ENCODE measurements at places on chromosomes 16 and 17.

DNA sequence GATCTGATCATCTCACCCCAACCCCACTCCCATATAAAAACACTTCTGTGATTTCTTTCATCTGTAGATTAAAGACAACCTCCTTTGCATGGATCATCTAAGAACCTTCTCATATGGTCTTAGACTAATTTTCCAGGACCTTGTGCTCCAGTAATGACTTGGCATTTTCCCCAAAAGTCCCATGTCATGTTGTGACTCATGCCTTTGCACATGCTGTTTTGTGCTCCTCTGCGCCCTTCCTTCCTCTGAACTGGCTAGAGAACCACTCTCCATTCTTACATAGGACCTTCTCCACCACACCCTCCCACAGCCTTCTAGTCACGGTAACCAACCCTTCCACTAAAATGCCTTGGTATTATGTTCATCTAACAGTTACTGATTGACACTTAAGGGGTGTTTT is 99.5 kb upstream of the AXIN2 start:
- no peak for DNase-seq

GRCh38 chr16:11795887-11796226 is 1.2 kb downstream of the ZC3H7A start:
- DNase-seq = no peak

- no peak for DNase-seq
Measured at GRCh38 chr16:54174750-54175149, 111.8 kb downstream of the IRX3 start.

DNA sequence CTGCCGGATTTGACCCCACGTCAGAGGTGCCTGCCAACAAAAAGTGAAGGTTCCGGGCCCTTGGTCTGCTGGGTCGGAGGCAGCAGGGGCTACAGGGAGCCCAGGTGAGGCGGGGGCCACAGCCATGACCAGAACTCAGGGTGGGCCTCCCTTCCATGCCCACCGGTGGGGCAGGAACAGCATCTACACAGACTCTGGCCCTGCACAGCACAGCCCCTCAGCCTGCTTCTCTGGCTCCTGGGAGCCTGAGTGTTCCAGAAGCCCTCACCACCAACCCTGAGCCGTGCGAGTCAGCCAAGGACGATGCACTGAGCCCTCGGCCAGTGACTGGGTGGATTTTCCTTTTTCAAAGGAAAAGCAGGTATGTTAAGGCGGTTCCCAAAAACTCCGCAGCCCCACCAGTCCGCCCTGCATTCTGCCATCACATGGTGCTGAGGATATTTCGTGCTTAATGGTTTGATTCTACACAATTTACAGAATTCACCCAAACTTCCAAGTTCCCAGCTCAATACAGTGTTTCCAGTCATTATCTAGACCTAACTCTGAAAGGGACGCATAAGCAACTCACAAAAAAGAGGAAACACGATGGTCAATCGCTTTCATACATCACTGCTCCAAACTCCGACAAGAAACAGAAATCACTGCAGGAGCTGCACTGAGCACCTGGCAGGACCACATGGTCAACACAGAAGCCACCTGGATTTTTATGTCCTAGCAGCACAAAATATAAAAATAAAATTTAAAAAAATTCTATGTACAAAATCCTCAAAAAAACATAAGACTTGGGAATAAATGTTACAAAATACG is 19.4 kb upstream of the C16orf95 start:
- DNase-seq = no peak

- no peak for DNase-seq
Measured at GRCh38 chr17:82524540-82524939, 5.0 kb downstream of the FOXK2 start.

DNA sequence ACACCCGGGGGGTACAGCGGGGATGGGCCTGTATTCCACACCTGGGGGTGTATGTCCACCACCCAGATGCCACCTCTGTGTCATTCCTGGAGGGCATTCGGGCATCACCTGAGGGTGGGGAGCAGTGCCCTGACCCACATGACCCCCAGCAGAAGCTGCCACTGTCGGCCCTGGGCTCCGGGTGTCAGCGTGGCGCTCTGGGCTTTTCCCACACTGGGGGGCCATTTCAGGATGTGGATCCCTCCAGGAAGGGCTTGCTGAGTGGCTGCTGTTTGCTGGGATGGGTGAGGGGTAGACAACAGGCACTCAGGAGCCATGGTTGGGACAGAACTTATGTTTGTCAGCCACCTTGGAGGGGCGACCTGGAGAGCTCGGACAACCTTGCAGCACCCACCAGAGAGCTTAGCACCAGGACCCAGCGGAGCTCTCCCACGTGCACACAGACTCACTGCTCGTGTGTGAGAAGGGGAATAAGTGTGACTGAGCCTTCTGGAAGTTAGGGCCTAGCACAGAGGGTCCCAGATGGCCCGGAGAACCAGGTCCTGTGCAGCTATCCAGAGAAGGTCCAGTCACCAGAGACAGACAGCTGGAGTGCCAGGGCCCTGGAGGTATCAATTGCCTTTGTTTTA is 102.7 kb downstream of the METRNL start:
- DNase-seq = no peak

- no peak for DNase-seq
Measured at GRCh38 chr16:78390092-78390491, 290.6 kb downstream of the WWOX start.

GRCh38 chr16:11980136-11980844 is 3.8 kb downstream of the SNX29 start:
- no peak for DNase-seq

GRCh38 chr16:54928411-54929089 is 2.1 kb upstream of the IRX5 start:
- peak; percentile 35 for DNase-seq

GRCh38 chr16:1333854-1334700 is 632 bp downstream of the BAIAP3 start:
- no peak for DNase-seq

DNA sequence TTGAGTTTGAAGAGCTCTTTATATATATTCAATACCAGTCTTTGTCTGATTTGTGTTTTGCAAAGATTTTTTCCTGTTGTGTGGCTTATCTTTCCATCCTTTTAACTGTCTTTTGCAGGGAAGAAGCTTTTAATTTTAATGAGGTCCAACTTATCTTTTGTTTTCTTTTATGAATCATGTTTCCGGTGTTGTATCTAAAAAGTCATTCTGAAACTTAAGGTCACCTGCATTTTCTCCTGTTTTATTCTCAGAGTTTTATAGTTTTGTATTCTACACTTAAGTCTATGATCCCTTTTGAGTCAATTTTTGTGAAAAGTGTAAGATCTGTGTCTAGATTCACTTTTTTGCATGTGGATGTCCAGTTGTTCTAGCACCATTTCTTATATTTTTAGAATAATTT is 24.6 kb upstream of the COX10 start:
- DNase-seq = no peak

DNA sequence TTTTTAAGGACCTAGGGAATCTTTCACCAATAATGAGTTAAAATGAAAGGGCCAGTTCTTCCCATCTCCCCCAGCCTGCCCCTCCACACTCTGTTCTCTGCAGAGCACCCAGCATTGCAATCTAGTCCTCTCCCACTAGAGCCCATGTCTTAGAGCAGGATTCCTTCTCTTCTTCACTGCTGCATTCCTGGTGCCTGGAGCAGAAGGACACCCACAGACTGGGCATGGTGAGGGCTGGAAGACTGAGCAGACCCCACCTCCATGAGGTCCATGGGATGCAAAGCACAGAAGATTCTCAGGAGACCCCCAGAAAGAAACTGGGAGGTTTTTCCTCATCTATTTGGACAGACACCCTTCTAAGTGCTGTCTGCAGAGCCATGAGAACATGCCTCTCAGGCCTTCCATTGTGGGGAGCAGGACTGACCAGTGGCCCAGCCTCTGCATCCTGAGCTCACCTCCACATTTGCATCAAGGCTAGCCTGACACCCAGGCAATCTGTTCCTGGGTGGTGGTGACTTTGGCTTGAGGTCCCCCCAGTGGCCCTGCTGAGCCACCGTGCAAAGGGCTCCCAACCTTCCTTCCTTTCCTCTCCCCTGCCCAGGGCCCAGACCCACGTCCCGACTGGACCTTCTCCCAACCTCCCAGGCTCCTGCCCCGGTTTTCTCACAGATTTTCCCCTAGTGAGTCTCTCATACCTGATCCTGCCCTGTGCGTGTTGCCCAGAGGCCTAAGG is 74.2 kb upstream of the ZNF469 start:
- no peak for DNase-seq

DNA sequence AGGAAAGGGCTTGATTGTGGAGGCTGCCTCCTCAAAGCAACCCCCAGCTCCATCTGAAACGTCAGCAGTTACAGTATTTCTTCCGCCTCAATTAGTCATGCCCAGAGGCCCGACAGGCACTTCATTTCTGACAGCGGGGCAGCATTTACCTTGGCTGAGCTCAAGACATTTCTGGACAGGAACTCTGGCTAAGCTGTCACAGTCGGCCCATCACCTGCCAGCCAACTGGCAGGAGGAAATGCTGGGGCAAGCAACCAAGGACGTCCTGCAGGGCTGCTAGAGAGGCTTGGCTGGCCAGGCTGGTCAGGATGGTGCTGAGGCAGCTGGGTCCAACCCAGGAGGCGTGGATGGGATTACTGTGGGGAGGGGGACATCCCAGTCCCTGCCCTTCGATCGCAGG is 27.8 kb downstream of the PLXDC1 start:
- DNase-seq = no peak

GRCh38 chr17:51165680-51166197 is 472 bp upstream of the NME2 start:
- DNase-seq = no peak

DNA sequence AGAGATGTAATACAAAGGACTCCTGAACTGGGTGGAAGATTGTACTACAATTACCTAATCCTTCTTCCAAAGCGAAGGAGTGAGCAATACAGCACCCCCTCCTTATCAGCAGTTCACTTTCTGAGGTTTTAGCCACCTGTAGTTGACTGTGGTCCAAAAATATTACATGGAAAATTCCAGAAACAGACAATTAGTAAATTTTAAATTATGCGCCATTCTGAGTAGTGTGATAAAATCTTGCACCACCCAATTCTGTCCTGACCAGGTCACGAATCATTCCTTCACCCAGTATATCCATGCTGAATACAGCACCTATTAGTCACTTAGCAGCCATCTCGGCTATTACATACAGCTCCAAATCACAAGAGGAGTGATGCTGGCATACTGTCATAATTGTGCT is 23.2 kb downstream of the VPS53 start:
- no peak for DNase-seq

GRCh38 chr17:77466140-77466539 is 325.4 kb downstream of the SEC14L1 start:
- no peak for DNase-seq

DNA sequence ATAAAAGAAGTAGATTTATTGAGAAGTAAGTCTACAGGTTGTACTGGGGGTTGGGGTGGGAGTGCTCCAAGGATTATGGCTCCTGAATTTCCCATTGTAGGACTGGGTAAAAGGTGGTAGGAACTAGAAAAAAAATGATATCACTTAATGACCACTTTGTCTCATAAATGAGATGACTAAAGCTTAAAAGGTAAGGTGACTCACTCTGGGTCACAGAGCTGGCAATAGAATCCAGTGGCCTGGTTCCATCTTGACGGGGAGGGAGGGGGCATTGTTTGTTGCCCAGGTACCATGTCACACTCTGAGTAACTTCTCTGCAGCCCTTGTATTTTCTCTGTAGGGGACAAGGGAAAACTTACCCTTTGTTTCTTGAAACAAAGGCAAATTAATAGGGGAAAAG is 126.1 kb downstream of the PITPNC1 start:
- DNase-seq = peak; percentile 40

- DNase-seq = no peak
Measured at GRCh38 chr16:30546115-30546514, 11.5 kb upstream of the ZNF747 start.

DNA sequence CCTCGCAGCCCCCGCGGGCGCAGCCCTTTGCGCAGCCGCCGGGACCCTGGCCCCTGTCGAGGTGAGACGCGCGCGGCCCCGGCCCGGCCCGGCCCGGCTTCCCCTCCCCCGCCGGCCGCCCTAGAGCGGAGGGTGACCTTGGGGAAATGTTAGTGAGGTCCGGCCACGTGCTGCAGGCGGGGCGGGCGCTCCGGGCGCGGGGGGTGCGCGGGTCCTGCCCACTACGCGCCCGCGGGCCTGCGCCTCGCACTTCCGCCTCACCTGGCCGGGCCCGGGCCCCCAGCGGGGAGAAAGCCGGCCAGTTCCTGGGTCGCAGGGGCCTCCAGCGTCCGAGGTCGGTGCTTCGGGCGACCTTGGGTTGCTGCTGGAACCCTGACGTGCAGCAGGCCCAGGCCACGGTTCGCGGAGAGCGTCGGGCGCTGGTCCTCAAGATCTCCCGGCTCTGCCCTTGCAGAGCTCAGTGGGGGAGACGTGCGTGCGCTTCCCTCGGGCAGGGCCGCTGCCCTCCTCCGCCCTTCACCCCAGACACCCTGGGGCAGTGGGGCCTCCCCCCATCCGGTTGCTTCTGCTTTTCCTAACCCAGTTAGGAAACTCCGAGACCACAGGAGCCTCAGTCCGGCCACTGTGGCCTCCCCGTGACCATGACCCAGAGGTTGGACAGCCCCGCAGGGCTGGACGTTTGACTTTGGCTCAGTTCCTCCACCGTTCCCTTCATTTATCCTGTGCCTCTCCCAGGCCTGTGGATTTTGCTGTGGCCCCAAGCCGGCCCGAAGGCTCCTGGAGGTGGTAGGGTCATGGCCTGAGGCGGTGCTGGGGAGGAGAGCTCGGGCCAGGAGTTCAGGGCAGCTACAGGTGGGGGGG is 791 bp downstream of the MCRIP2 start:
- peak; percentile 25 for DNase-seq

DNA sequence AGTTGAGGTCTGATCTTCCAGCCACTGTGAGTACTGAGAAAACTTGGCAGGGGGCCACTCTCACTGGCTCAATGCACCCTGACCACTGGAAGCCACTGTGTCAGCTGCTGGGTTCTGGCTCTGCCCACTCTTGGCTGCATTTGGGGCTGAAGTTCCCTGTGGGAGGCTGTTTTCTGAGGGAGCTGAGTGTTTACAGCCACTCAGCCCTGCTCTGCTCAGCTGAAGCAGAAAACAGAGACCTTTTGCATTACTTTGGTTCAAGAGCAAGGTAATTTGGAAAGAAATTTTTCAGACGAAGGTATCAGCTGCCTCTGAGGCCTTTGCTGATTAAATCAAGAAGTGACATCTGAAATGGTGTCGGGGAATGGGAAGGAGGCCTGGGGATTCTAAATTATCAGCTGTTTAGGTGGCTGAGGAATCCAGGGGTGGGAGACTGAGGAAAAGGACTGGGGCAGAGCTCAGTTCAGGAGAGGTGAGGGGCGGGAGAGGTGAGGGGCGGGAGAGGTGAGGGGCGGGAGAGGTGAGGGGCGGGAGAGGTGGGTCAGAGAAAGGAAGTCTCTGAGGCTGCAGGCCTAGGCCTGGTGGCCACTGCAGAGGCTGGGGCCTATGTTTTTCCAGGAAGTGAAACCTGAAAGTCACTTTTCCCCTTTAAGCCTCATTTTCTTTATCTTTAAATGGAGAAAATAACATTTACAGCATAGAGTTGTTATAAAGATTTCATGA is at the start of gene ACSM5:
TSS of gene ACSM5 (plus strand) at position 137 of the 723 bp plus-strand sequence. CDS start 1,951 bp downstream, outside the sequence.
- no peak for DNase-seq

GRCh38 chr16:50354629-50355456 is 13.9 kb downstream of the BRD7 start:
- DNase-seq = no peak

GRCh38 chr16:12548270-12548983 is 255.3 kb downstream of the CPPED1 start:
- DNase-seq = no peak
